ENCODE measurements at places on chromosomes 4 and X. TPM values are rescaled to one million over a fixed set of nuclear protein-coding genes. Genes with fewer than 3 reads are reported as not detected.

FAM9B gene
- not detected for total RNA-seq

FAT4 gene
- 1.5 TPM for total RNA-seq

RAP2C gene
- 38.2 TPM for total RNA-seq

OTUD5 gene
- 24.2 TPM for total RNA-seq

DNA sequence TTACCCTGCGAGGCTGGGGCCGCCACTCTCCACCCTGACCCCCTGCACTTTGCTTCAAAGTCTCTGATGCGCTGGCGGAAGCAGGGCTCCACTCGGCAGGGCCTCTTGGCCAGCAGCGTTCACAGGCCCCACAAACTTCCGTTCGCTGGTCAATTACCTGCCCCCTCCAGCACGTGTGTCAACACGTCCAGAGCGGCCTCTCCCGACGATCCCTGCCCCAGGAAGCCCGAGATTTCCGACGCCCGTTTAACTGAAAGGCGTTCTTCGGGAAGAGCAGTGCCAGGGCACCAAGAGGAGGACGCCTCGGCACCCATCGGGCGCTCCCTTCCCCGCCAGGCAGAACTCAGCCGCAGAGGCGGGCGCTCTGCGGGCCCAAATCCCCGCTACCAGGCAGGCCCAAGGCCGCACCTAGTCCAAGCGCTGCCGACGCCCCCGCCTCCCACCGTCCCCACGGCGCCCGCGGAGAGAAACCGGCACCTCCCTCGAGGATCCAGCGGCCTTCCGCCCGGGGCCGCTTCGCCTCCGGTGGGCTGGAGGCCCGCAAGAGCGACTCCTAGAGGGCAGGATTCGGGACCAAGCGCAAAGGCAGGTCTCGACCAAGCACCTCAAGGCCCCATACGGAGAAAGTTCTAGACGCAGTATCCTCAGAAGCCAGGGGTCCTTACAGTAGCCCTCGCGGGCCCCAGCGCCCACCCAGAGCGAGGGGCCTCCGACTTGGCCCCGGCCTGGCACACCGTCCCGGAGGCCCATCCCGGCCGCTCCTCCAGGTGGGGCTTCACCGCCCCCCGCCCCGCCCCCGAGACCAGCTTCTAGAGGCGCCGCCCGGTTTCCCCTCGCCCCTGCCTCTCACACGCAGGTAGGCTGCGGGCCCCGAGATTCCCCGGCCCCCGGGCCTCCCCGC is 586 bp downstream of the BCAP31 start:
- DNase-seq = peak; percentile 61

DNA sequence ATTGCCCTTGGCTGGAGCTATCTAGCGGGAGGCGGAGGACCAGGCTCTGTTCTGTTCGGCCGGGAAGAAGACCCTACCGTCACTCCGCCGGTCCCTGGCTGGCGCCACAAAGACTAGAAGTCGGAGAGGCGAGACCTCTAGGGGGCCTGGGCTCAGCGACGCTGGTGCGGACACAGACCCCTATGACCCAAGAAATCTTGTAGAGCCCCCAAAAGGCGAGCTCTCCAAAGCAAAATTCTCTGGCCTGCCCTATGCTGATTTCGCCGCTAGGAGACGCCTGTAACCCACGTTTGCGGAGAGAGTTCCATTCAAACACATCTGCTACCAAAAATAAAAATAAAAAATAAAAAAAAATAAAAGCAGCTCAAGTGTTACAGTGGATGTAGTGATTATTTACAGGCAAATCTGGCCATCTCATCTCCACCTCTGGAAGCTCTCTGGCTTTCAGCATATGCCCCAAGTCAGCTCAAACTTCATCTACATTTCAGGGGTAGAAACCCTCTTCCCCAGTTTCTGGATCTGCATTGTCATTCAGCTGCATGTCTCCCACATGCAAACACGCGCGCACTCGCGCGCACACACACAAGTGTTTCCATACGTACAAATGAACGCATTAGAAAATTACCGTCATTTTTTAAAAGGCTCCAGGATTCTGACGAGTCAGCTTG is 2.4 kb upstream of the PCDH10 start:
- DNase-seq = no peak

DNA sequence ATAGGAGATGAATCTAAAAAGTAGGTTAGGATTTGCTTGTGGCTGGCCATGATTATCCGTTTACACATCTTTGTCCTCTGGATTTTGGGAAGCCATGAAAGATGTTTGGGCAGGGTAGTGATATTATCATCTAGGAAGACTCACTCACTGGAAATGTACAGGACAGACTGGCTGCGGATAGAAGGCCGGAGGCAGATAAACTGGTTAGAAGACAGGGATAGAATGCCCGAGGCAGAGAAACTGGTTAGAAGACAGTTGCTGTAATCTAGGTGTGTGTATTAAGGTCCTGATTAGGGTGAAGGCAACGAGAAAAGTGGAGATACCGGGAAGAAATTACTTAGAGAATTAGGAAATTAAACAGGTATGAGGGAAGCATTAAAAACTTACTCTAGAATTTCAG is 68.8 kb downstream of the SPRY1 start:
- DNase-seq = no peak

DNA sequence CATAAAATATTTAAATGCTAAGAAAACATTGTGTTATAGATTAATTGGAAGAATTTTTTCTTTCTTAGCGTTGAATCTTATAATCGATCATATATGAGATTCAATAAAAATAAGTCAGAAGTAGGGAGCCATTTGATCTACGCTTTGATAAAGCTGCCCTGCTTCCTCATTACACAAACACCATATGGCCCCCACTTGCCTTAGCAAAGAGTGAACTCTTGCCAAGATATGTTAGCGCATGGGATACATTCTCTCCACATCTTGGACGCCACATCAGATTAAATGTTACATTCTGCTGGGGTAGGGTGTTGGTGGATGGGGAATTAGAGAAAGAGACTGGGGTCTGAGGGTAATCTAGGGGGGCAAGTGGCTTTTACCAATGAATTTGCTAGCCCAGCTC is 207.7 kb upstream of the MID1 start:
- DNase-seq = no peak

DNA sequence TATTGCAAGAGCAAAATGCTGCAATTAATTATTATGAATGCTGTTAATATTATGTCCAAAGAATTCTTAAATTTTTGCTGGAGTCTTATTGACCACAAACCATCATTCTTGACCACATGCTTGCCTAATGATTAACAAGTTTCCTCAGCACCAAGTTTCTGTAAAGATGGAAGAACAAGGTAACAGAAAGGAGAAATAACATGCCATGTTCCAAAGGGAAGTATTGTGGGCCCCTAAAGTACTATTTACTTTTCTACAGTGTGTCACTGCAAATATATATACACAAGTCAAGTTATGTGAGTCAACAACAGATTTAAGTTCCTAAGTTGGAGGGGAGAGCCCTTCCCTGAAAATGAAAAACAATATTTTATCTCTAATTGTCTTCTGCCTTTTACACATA is 20.6 kb downstream of the FAM47E start:
- no peak for DNase-seq

DNA sequence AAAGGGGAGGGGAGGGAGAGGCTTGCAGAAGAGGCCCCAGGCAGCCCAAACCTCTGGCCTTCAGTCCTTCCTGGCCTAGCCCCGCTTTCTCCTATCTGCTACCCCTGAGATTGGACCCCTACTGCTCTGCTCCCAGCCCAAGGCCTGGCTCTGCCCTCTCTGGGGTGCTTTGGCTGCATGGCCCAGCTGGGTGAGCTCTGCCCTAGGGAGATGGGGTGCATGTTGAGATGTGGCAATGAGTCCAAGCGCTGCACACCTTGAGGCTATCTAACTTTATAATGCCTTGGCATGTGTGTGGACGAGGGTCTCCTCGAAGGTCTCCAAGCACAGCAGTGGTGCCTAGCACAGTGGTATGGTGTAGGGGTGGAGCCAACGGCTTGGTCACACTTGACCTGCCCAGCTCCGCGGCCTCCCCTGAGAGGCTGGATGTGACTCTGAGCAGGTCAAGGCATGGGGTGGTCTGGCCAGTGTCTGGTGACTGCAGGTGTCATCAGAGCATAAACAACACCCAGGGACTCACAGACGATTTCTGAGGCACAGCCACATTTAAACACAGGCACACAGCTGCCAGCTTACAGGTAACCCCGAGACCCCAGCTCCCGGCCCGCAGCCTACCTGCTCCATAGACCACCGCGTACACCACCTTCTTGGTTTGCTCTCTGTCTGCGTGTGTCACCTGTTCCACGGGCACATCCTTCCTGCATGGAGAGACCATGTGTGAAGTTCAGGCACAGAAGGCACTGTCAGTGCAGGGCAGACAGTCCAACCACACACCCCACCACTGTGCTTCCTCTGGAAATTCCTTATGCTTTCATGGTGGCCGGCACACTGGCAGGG is 36.3 kb downstream of the NAT8L start:
- DNase-seq = no peak

DNA sequence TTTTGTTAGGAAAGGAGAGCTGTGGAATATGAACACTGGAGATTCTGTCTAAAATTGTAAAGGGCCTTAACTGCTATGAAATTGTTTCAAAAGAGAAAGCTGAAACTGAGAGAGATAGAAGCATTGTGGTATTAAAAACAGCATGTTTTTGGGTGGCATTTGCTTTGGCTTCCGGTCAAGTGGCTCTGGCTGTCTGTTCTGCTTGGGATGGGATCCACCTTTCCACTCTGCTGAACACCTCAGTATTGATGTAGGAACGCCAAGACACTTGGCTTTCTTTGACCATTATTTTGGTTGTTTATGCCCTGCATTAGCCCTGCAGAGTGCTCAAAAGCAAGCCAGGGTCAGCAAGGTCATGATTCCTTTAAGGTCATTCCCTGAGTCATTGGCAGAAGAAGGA is 199.7 kb downstream of the SLC4A4 start:
- DNase-seq = no peak

DNA sequence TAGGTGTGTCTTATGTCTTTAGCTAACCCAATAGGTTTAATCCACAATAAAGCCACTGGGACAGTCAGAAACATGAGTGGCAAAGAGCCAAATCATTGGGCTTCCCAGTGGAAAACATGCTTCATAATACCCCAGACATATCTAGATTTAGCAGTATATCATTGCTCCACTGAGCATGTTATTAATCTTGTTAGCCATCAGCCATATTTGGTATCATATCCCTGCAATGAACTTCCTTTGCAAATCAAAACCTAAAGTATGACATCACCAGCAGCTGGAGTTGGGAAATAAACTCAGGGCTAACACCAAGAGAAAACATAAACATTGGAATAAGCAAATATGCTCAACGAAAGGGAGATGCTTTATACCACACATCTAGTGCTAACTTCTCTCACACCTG is 280.8 kb upstream of the NOCT start:
- no peak for DNase-seq

DNA sequence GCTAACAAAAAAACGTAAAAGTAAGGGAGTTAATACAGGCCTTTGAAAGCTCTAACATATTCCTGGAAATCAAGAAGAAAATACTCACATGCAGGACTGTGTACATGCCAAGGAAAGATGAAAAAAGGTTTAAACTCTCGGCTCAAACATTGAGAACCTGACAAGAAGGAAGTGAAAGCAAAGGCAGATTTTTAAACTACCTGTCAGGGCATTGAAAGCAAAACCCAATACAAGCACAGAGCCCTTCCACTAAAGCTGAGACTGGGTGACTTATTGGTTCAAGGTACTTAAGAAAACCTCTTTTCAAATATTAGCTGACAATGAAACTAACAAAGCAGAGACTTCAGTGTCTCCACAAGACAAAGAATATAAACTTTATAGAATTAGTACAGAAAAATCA is 313.0 kb upstream of the GRID2 start:
- DNase-seq = no peak

Data from mammary epithelial cell (primary cell).